Epithelial cell of prostate (primary cell): ENCODE measurements at places on chromosomes 5 and 9.

DNA sequence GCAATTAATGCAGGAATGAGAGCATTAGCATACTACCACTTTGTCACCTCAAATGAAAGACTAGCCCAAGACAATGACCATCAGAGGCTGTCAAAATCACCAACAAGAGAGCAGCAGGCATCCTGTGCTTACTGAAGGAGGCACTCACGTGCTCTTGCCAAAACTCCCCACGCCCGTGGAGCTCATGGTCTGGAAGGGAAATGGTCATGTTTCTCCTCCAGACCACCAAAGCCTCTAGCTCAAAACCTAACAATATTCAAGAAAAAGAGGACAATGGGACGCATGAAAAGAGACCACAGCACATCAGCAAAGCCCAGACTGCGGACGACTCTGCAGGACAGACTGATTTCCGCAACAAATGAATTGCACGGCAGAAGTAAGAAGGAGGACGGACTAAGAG lies 12.8 kb downstream of the AKNA start:
- DNase-seq = no peak

GRCh38 chr9:96249746-96250145 lies 52.2 kb downstream of the HSD17B3 start:
- no peak for DNase-seq

GRCh38 chr5:160133071-160133917 lies 14.0 kb upstream of the PWWP2A start:
- DNase-seq = no peak

DNA sequence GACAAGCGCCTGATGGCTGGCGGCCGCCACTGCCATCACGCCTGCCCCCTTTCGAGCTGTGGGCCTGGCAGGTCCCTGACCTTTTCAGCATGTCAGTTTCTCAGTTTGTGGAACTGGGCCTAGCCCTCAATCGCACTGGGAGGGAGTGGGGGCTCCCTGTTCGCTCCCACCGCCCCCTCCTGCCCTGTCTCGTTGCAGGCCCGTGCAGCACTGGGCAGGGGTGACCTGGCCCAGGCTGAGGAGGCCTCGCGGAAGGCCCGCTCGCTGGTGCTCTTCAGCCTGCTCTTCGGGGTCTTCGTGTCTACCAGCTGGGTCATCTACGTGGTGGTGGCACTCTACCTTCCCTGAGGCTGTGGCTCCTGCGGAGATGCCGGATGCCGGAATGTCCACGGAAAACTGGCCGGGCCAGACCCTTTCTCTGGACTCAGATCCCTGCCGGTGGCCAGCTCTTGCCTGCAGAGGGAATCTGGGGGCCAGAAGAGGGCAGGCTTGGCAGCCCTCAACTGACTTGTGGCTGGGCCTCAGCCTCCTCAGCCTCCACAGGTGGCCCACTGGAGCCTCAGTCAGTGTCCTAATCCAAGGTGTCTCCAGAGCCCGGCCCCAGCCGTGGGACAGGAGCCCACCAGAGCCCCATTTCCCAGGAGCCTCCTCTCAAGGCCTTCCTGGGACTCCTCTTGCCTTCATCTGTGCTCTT lies 12.7 kb downstream of the PRRT1B start:
- no peak for DNase-seq

DNA sequence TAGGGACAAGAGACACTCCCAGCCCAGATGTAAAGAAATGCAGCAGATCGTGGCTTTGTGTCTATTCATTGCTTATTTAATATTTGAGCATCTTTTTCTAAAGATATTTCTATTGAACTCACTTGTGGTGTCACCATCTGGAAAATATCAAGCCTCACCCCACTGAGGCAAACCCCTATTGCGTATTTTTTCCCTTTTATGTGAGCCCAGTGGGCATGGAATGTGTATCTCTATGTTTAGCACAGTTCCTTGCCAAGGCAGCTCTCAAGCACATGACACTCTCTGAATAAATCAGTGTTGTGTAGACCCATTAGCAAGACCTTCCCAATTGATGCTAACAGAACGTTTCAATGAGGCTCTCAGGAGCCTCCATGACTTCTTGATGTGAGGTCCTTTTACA lies 81.6 kb downstream of the TMEM174 start:
- no peak for DNase-seq

- DNase-seq = no peak
These were observed 8.0 kb upstream of the GFI1B start for GRCh38 chr9:132970324-132971062.

- no peak for DNase-seq
These were observed 5.8 kb downstream of the BSPRY start for GRCh38 chr9:113355040-113355596.

DNA sequence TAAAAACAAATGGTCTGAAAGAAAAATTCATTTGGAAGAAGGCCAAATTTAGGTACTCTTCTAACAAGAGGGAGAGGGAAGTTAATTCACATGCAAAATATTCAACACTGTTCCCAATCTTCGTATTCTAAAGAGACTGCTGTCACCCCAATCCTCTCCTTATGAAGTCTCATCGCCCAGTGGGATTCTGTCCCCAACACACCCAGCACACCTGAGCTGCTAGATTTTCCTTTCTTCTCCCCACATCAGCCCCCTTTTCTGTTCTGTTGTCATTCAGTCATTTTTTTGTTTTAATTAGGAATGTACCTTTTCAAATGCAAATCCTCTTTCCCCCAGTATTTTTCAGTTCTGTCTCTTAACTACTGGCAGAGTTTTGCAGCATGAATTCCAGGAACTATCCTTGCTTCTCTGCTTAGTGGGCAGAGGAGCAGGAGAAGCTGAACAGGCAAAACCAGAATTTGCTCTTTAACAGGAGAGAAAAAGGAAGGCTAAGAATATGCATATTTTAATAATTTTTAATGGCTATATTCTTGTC lies 366.9 kb downstream of the MAN2A1 start:
- no peak for DNase-seq

DNA sequence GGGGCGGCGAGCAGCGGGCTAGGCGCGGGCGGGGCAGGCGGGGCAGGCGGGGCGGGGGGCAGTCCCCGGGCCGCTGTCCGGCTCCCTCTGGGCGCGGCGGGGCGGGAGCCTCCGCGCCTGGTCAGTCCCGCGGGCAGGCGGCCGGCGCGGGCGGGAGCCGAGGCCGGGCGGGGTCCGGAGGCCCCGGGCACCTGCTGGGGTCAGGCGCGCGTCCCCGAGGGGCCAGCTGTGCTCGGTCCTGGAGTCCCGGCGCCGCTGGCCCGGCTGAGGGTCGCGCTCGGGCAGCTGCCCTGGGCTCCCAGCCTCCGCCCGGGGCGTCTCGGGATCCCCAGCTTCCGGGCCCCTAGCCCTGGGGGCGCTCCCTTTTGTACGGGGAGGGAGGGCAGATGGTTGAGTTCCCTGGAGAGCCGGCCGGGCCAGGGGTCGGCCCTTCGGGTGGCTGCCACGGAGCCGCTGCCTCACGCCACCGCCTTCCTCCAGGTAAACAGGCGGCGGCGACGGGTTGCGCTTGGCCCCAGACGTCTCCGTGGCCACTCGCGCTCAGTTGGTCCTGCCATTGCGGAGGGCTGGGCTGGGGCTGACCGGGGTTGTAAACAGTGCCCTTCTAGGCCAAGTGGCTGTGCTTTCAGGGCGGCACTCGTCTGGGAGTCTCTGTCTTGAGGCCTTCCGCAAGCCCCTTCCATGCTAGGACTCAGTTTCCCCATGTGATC lies 473 bp downstream of the ZBTB34 start:
- no peak for DNase-seq

GRCh38 chr5:173233347-173234128 lies 1.5 kb downstream of the NKX2-5 start:
- DNase-seq = no peak

DNA sequence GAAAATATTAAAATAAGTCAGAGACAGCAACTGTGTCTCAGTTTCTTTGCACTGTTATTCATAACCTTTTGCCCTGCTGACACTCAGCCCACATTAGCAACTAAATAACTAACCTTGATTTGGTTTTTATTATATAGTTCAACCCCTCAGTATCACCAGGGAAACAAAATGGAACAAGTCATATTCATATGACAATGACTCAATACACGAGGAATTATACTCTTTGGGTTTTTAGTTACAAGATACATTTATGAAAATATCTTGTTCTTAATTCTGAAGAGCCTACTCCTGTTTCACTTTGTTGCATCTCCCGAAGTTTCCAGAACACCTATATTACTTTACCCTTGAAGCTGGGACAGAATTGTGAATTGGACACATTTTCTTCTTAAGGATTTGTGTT lies 845.4 kb downstream of the EFNA5 start:
- no peak for DNase-seq

GRCh38 chr9:96009690-96010472 lies 134.4 kb downstream of the ERCC6L2 start:
- DNase-seq = no peak

DNA sequence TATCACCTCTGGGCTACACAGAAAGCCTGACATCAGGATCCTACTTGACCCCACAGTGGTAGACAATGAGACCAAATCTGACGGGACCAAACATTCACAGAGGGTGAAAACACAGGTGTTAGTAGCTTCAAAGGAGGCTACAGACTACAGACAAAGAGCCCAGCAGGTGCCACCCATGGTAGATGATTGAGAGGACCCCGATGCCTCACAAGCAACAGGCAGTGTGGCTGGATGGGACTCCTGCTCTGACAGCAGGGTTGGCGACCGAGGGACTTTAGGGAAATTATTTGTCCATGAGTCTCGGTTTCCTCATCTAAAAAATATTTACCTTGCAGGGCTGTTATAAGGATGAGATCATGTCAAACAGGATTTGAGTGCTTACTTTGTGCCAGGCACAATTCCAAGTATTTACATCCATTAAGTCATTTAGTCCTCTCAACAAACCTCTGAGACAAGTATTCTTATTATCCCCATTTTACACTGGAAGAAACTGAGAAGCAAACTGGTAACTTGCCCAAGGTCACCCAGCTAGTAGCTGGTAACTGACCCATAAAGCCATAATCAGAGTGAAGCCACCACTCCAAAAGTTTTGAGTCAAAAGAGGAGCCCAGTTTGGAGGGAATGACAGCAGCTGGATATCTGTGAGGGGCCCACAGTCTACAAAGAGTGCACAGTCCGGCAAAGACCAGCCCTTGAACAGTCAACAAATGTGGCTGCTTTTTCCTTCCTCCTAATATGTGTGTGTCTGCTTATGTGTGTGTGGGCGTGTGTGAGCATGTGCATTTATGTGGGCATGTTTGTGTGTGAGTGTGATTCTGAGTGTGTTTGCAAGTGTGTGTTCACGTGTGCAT lies 502.0 kb downstream of the BNC2 start:
- peak; percentile 33 for DNase-seq

DNA sequence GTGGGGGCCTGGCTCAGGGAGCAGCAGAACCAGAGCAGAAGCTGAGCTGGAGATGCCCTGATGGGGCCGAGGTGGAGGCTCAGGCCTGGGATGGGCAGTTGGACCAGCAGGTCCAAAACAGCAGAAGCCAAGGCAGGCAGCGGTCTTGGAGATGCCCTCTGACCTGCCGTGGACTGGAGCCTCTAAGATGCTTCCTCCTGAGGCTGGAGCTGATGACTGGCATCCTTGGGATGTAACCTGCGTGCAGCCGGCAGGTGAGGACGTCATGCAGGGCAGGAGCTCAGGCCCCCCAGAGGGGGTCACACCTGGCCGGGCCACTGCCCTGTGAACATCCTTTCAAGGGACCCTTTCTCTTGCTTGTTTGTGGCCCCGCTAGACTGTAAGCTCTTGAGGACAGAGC lies 162.0 kb downstream of the RGS3 start:
- DNase-seq = no peak

- DNase-seq = no peak
These were observed 167.4 kb downstream of the SLIT3 start for GRCh38 chr5:169133531-169133930.

GRCh38 chr5:167754501-167755021 lies 536.9 kb upstream of the WWC1 start:
- DNase-seq = no peak

DNA sequence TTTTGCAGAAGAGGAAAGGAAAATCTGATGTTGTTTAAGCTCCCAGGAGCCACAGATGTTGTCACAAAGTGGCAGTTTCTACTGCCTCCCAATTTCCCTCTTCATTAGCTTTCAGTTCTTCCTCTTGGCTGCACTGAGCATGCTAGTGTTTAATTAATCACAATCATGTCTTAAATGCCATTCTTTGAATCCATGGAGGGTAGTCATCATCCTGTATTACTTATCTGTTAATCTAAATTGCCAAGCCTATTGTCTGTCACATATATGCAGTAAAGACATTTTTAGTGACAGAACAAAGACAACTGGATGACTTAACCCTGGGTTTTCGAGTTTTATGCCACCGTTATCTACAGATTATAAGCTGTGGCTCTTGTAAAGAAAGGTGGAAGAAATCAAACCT lies 14.7 kb downstream of the KLHL9 start:
- DNase-seq = no peak

DNA sequence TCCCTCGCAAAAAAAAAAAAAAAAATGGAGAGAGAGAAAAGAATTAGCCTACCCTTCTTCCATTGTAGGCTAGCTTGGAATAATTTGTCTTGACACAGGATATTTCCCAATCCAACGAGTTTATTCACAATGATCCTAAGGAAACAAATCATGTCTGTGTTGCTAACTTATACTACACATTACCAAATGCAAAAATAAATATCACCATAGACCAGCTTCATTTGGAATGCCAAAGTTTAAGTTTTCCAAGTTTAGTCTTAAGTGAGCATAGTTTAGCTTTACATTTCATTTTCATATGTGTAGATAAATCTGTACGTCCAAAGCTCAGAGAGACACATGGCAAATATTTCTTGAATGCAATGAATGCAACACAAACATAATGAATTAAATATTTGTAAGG lies 1106.2 kb upstream of the DMAC1 start:
- no peak for DNase-seq

- DNase-seq = no peak
These were observed 104.0 kb downstream of the DOCK8 start for GRCh38 chr9:318646-319045.

GRCh38 chr5:136330353-136331038 lies 34.8 kb downstream of the TRPC7 start:
- no peak for DNase-seq

- no peak for DNase-seq
These were observed 96.5 kb downstream of the EFNA5 start for GRCh38 chr5:107574287-107574686.

GRCh38 chr9:86772635-86772993 lies 174.7 kb downstream of the GAS1 start:
- DNase-seq = no peak

GRCh38 chr9:36470643-36471290 lies 70.7 kb upstream of the RNF38 start:
- DNase-seq = no peak

DNA sequence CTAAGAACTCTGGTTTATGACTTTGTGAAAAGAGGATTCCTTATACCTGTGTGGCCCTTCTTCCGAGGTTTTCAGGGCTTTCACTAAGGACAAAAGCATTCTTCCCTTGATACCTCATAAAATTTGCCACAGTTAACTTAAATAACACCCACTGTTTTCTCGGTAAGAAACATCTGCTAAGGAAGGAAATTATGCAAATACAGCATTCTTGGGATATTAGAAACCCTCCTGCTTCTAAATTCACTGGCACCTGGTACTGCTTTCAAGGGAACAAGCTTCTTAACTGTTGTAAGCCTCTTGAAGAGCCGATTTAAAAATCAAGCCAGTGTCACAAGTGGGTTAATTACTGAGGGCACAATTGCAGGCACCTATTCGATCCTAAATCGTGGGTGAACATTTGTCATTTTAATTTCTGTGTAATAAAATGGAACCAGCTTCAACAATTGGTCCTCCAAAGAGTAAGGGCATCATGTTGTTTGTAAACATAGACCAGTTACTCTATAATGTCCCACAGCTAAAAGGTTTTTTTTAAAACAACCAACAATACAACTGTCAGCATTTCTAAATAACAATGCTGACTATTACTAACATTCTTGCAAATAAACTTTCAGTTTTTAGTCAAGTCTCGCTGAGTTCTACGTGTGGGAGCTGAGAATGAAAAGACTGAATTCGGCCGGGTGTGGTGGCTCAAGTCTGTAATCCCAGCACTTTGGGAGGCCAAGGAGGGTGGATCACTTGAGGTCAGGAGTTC lies 26.6 kb downstream of the AK3 start:
- no peak for DNase-seq
